ENCODE measurements at places on chromosomes 6 and 20.

DNA sequence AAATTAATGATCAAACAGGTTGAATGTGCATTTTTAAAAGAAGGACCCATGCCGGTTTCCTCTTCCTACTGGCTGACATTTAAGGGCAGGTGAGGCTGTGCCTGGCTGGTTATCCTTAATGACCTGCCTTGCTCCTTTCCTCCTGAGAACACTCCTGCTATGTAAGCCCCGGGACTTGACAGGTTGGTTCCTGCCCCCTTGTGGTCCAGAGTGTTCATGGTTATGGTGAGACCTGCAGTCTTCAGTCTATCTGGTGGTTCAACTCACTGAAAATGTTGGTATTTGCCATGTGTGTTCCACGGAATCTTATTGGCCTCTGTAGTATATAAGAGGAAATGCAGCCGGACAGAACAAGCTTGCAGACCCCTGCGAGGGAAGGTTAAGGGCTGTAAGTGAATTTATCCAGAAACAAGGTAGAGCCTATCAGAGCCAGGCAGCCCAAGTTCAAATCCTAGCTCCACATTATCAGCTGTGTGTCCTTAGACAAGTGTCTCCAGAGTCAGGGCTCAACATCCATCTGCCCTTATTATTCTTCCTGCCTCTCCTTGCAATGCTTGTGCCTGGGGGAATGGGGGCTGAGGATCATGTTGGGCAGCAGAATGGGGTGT, 5.2 kb upstream of the BPIFA3 start:
- DNase-seq: no peak

DNA sequence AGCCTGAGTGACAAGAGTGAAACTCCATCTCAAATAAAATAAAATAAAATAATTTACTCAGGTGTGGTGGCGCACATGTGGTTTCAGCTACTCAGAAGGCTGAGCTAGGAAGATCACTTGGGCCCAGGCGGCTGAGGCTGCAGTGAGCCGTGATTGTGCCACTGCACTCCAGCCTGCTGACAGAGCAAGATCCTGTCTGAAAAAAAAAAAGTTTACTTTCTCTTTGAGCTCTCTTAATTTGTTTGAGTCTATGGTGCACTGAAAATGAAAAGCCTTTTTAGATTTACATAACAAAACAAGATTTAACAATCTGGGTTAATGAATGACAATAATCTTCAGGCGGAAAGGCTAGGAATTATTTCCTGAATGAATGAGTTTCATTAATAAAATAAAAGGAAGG, 23.3 kb upstream of the NHSL1 start:
- DNase-seq: no peak

GRCh38 chr6:156662025-156662445, 115.1 kb upstream of the ARID1B start:
- no peak for DNase-seq

DNA sequence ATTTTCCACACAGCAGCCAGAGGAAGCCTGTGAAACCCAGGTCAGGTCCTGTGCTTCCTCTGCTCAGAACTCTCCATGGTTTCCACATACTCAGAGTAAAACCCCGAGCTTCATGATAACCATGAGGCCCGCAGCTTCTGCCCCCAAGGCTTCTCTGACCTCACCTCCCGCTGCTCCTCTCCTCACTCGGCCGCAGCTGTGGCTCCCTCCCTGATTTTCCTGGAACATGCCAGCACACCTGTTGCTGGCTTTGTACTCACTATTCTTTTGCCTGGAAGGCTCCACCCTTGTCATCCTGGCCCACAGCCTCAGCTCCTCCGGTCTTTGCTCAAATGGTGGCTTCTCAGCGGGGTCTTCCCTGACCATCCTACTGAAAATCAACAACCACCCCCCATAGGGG, 341.7 kb downstream of the PREX1 start:
- no peak for DNase-seq

- no peak for DNase-seq
Observed at GRCh38 chr6:79634491-79635231, 3.5 kb downstream of the SH3BGRL2 start.

DNA sequence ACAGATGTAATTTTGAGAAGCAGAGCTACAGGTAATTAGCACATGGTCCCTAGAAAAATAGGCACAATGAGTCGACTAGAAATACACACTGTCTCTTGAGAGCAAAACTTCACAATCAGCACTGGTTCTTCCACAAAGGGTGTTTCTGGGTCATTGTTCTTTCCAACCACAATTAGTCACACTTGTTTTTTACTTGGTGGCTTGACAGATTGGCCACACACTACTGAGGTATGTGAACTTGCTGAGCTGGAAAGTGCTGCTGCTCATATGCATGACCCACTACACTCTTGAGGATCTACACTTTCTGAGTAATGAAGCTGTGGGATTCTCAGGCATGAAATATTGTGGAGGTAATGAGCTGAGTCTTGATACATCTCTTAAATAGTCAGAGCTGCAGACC, 347.7 kb downstream of the BCKDHB start:
- no peak for DNase-seq

DNA sequence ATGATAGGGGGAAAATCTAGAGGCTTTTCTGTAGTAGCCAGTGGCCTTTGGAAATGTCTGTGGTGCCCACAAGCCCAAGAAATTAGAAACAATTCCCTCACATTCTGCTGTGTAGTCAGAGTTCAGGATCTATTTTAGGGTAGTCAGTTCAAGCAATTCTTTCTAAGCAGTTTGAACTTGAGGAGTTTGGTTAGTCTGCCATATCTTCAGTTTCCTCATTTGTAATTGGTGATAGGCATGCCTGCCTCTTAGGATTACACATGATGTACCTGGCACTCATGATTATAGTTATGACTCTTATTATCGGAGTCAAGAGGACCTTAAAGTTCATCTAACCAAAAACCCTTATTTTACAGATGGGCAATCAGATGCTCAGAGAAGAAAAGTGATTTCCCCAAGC, 21.2 kb upstream of the MEP1A start:
- peak; percentile 12 for DNase-seq

- no peak for DNase-seq
Observed at GRCh38 chr6:85362652-85363310, 87.1 kb upstream of the NT5E start.
